ENCODE measurements at places on chromosomes 5 and 9.

GRCh38 chr9:87445646-87446045 is 52.0 kb upstream of the DAPK1 start:
- DNase-seq, result no peak

GRCh38 chr5:152439791-152440190 is 34.7 kb upstream of the NMUR2 start:
- no peak for DNase-seq

GRCh38 chr5:165201771-165202518 is 1696.5 kb downstream of the MAT2B start:
- no peak for DNase-seq

GRCh38 chr5:2582106-2582505 is 169.4 kb downstream of the IRX2 start:
- no peak for DNase-seq

DNA sequence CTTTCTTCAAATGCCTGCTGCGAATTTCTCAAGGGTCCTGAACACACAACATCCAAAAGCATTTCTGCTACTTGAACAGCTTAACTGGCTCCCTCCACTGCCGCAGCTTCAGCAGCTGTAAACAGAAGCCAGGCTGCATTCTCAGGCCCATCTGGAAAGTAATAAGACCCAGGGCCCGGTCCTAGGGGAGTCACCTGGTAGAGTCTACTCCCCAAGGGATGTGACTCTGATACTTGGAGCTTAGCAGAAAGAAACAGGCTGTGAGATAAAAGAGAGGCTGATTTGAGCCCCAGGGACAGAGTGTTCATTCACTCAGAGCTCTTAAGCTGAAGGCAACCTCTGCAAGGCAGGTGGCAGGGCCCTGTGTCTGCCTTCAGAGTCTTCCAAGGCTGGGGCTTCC is 356.8 kb downstream of the SPOCK1 start:
- DNase-seq, result no peak

DNA sequence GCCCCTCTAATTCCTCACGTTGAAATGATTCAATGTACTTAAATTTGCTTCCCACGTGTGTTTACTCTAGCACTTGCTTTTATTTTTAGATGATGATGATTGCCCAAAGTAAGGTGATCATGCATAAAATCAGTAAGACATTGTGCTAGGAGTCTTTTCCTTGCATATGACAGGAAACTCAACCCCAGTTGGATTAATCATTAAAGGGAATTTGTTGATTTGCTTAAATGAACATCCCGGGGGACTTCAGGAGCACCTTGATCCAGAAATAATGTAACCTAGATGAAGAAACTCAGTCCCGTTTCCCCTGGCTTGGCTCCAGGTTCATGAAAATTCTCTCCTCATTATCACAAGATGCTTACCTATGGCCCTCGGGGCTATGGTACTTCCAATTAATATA is 106.1 kb upstream of the STC2 start:
- no peak for DNase-seq

- no peak for DNase-seq
These were observed 330.0 kb downstream of the PSAT1 start for GRCh38 chr9:78626971-78627370.

- no peak for DNase-seq
These were observed 419.6 kb downstream of the KDM4C start for GRCh38 chr9:7177383-7177782.

DNA sequence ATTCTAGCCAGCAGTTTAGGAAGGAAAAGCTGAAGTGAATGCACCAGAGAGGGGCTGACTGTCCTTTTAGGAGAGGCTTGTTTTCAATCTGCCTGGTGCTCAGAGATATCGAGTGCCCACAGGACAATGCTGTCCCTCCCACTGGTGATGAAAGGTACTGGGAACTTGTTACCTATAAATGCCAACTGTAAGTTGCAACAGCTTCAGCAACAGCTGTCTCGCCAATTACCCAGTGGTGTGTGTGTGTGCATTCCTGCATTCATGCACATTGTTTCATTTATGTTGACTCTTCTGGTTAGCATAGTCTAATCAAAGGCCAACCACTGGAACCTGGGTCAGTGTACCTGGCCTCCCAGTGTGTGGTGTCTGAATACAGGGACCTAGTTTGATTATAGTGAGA is 161.1 kb downstream of the CSNK1G3 start:
- no peak for DNase-seq

DNA sequence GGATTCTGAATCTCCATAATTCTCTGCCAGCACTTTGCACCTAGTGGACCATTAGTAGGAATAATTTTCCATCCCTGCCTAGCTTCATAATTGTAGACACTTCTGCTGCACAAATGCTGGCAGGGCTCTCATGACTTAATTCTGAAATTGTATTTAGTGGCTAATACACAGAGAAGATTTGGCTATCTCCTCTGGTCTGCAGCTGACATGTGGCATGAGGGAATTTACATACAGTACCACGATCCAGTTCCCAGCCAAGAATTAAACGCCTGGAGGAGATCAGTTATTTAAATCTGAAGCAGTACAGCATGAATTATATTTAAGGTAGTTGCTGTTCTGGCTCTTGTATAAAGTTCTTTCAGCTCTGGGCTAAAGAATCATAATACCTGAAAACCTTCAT is 46.5 kb downstream of the IQGAP2 start:
- no peak for DNase-seq

- no peak for DNase-seq
These were observed 112.6 kb upstream of the CACNA1B start for GRCh38 chr9:137764981-137765380.

- DNase-seq, result no peak
These were observed 21.4 kb downstream of the KIF2A start for GRCh38 chr5:62327138-62328053.

- peak; percentile 85 for DNase-seq
These were observed 463.5 kb upstream of the RGMB start for GRCh38 chr5:98309785-98310598.

GRCh38 chr5:63081402-63081801 is 502.8 kb downstream of the LRRC70 start:
- no peak for DNase-seq

DNA sequence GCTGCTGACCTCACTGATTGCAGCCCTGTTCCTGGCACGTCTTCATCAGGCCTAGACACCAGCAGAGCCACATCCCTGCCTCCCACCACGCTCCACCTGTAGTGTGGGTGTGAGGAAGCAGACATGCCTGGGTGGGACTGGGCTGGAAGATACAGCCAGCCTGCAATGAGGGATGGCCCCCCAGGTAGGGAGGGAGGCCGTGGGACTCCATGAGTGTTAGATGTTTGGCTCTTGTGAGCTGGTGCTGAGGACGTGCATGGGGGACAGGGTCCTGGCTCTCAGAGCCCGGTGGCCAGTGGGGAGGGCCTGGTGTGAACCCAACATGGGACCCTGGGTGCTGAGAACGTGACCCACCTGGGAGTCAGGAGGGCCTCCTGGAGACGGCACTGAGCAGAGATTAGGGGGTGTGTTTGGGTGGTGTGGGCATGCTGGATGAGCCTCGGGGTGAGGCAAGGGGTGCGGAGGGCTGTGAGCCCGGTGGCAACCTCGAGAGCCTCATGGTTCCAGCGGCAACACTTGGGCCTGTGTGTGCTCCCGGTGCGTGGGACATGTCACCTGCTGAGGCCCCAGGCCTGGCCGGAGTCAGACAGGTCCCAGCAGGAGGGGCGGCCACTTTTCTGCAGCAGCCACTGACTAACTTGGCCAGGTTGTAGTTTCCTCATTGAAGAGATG is 87.6 kb downstream of the PHF2 start:
- DNase-seq, result peak; percentile 49

DNA sequence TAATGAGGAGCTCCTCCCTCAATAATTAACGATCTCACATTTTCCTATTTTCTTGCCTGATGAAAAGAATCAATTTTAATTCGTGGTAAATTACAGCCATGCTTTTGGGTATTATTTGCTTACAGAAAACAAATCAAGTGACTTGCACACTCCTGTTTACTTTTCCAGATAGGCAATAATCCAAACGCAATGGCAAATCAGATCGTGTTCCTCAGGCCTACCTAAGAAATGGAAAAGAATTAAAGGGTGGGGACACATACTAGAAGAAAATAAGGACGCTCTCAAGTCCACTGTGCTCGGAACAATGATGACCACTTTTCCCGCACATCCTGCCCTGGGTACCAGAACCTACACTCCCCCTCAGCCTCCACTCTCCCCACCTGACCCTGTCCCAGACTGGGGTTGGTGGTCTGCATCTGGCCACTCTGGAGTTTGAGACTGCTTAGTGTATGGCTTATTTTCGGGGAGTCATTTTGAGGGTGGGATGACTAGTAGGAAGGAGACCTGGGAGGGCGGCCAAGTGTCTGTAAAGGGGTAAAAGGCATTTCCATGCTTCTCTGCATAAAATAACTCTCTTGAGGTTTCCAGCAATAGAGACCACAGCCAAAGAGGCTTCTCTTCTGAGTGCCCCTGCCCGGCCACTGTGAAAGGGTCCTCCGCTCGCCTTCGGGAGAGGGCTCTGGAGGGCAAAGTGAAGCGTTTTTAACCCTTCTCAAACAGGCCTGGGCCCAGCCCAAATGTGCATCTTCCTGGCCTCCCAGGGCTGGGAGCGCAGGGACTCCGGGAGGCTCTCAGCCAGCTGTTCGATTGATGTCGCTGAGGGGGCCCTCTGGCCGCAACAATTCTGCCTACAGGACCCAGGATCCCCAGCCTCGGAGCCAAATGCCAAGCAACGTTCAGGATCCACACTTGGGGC is 4.5 kb upstream of the OTP start:
- no peak for DNase-seq

DNA sequence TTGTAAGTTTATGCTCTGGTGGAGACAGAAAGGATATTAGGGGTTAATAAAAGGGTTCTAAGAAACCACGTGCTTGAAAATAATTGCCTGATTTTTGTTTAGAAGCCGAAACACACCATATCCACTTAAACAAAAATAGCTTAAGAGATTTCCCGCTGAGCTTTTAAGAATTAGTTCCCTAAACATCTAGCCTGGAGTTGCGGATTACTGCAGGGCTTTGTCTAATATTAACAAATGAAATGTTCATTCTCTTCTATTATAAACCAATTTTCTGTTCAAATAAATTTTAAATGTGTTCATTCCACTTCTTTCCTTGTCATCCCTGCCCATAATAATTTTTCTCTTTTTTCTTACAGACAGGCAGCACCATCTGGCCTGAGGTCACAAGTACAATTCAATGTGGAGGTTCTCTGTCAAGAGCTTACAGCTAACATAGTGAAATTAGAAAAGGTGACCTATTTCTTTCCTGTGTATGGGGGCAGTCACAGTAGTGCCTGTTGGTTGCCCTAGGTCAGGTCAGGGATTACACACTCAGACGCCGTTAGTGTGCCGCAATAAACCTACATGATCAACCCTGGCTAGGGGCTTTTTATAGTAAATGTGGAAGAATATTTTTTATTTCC is 65.3 kb downstream of the GRAMD2B start:
- no peak for DNase-seq

DNA sequence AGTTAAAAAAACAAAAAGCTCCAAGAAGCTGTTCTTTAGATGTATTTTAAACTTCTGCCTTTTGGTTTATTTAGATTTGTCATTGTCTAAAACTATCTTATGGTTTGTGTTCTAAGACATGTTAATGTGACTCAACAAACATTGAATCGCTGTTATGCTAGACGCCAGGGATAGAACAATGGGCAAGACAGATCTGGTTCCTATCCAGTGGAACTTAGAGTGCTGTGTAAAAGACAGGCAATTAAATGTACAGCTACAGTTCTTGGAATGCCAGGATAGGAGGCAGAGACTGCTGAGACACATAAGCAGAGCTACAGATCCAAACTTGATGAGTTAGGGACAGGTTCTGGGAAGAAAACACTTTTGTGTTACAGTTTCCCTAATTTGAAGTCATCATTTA is 22.4 kb downstream of the LYRM7 start:
- no peak for DNase-seq

- no peak for DNase-seq
These were observed 437.9 kb upstream of the PAPPA start for GRCh38 chr9:115715666-115716065.

- DNase-seq, result no peak
These were observed 27.1 kb upstream of the BASP1 start for GRCh38 chr5:17190242-17190778.
